ENCODE measurements at places on chromosomes 11 and 22.

- no peak for DNase-seq
Measured at GRCh38 chr11:72586321-72587090, 87.7 kb downstream of the PDE2A start.

GRCh38 chr11:109033627-109034338 is 368.9 kb downstream of the DDX10 start:
- DNase-seq: no peak

DNA sequence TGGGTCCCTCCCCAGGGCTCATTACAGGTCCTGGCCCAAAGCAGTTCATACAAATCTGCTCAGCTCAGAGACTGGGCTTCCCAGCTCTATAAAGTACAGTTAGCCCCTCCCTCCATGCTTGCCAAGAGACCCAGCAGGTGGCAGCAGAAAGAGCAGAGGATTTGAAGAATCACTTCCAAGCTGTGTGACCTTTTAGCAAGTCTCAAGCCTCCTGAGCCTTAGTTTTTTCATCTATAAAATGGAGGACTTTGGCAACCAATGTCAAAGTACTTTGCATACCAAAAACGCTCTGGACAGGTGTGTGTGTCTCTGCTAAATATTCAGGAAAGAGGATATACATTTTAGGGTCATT is 26.6 kb downstream of the RELT start:
- DNase-seq: no peak

DNA sequence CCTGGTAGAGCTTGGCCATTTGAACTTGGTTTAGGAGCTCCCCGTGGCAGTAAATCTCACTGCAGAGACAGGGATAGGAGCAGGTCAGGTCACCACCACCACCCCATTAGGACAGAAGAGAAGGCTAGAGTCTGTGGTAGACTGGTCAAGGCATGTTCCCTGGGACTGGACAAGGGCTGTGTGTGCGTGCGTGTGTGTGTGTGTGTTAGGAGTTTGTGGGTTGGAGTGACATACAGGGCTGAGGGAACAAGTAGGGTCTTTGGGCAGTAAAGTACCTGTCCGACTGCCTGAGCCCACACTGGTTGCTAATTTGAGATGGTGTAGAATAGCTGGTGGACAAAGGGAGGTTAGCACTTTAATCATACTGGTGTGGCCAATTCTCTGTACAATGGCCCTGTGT is 16.1 kb downstream of the TREH start:
- no peak for DNase-seq

GRCh38 chr11:19365743-19366410 is 125.1 kb upstream of the E2F8 start:
- no peak for DNase-seq

GRCh38 chr22:26573026-26573662 is 16.8 kb downstream of the TPST2 start:
- DNase-seq: no peak

DNA sequence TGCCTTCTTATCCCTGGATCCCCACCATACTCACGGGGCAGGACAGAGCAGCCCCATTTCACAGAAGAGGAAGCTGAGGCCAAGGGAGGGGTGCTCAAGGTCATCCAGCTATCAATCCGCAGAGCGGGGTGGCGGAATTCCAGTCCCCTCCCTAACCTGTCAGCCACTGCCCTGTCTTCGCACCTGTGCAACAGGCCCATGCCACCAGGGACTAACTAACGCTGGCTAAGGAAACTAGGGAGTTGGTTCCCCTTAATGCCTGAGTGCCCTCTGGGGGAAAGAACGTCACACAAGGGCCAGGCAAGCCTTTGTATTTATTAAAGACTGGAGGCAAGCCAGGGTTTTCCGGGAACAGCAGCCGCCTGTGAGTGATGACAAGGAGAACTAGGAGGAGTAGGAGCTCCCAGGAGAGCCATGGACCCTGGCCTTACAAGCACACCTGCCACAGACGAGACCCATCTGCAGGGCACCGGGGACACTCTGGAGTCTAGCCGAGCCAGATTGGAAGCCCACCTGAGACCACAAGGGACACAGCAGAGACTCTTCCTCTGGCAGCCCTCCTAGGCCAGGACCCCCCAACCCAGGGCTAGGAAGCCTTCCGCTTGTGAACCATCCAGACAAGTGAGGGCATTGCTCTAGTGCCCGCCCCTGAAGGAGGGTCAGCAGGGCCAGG is 64.4 kb downstream of the MYH9 start:
- no peak for DNase-seq

DNA sequence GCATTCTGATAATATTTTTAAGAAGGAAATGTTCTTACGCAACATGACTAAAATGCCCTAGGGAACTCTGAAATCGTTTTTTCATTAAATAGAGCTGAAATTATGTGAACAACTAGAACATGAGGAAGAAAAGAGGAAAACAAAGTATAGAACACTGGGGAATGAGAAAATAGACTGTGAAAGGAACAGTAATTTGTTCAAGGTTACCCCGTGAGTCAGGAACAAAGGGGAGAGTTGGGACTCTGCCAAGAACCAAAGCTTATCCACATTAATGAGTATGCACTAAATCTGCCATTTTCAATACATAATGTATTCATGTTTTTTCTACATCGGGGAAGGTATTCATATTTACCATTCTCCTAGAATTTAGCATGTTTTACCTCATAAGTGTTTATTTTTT is 961.8 kb upstream of the CCDC90B start:
- no peak for DNase-seq

DNA sequence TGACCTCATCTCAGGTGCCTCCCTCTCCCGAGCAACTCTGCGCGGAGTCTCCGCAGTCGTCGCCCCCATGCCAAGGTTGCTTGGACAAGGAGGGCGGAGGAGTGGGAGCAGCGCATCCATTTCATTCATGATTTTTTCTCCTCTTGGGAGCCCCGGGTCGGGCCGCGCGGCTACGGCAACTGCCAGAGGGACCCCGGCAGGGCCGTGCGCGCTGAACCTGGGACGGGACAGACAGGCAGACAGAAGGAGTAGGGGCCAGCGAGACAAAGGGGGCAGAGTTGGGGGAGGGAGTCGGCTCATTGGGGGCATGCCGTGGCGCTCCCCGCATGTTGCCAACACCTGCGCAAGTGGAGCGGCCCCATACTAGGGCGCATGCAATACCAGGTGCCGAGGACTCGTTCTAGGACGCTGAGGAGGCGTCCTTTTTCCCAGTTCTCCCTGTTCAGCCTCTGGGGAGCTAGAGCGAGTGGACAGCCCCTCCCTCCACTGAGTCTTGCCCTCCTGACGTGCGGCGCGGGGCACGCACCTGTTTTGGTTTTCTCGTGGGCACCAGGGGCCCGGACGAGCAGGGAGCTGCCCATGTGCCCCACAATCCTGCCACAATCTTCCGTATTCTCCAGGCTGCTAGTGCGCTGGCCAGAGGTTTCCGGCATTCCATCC is 501 bp upstream of the PTPN5 start:
- no peak for DNase-seq

DNA sequence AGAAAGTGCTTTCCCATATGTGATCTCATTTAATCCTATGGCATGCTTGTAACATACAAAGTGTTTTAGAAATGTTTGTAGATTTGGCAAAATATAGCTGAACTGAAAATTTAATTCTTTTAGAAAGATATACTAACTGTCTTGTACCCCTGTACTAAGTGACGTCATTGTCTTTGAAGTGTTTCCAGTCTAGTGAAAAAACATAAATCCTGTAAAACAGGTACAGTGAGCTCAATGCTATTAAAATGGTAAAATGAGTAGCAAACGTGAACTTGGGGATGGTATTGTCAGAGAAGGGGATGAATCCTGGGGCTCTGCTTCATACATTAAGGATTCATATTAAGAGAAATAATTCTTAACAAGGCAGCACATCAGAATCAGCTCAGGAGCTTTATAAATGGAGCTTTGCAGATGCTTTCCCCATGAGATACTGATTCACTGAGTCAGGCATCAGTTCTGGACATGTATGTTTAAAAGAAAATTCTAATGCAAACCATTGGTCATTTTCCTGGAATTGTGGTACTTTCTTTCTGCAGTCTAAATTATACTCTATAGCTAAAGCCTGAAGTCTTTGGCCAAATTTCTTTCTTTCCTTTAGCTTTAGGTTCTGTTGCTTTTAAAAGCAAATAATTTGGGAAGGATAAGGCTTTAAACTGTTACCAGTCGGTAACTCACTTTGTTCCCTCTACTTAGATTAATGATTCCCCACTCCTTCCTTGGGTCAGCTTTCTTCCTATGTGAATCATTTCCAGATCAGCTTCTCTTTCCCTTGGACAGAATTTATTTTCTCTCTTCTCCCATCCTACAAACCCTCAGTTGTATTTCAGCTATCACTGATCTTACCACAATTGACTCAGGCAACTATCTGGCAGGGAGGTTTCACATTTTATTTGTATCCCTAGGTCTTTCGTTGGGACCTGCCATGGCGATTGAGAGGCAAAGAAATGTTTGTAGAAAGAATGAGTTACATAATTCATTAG is 57.5 kb upstream of the DDI1 start:
- DNase-seq: no peak

GRCh38 chr22:42615092-42615859 is 593 bp upstream of the POLDIP3 start:
- DNase-seq: peak; percentile 85

GRCh38 chr11:10498022-10498400 is 42.9 kb downstream of the AMPD3 start:
- no peak for DNase-seq

DNA sequence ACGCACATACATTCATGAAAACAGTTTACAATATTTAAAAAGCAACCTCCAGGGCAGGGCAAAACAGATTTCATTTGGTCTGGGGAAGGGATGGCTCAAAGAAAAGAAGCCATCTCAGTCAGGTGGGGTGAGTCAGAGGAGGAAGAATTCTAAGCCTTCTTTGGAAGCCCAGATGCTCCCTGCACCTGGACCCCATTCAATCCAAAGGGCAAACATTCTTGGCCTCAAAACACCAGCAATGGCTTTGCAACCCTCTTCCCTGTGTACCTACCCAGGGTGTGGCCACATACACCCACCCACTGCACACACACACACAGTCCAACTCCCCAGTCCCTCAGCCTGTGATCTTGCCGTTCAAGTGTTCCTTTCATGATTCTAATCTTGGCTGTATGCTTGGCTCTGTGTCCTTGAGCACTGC is 2.0 kb downstream of the KCNE3 start:
- no peak for DNase-seq

- no peak for DNase-seq
Measured at GRCh38 chr11:104275992-104276391, 112.0 kb upstream of the PDGFD start.

GRCh38 chr22:18077087-18077638 is 627 bp upstream of the PEX26 start:
- no peak for DNase-seq

DNA sequence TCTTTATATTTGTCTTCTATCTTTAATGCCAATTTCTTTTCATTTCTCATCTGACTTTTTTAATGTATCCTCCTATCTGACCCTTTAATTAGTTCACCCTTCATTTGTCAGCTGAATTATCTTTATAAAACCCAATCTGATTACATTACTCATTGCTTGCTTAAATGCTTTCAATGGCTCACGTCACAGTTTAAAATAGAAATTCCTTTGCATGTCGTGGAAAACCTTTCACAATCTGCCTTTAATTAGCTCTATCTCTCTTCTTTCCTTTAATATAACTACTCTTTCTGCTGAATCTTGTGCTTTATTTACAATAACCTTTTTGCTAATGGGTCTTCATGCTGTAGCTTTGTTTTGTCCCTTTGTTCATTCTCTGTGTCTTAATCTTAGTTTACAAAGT is 125.7 kb downstream of the DYNC2H1 start:
- DNase-seq: no peak

- no peak for DNase-seq
Measured at GRCh38 chr11:134571301-134571700, 159.3 kb upstream of the B3GAT1 start.

DNA sequence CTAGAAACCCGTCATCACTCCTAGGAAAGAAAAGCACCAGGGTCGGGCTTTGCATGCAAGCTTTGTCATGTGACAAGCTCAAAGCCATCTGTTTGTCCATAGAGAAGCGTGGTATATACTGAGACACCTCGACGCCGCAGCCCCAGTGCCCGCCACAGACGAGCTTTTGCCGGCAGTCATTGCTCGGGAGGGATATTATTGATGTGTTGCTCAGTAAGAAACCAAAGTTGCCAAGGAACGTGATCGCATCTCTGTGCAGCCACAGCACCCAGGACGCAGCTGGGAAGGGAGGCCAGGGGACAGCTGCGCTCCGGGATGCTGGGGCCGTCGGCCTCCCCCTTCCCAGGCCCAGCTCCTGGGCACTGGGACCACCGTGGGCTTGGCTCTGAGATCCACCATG is 89.5 kb upstream of the KCNQ1OT1 start:
- no peak for DNase-seq

GRCh38 chr11:638631-639331 is 1.7 kb downstream of the DRD4 start:
- DNase-seq: no peak

DNA sequence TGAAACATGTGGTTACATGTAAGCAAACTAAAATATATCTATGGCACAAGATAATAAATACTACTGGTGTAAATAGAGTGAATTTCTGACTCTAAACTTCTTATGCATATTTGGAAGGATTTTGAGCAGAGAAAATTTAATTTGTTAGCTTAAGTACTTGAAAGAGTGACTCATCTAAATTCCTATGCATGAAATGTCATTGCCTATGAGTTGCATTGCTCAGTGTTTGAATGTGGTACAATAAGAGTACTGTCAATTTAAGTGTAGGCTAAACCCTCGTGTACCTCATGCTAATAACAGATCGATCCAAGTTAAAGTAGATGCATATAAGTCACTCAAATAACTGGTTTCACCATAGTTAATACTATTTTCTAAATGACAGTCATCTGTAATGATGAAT is 5.3 kb upstream of the CARD18 start:
- DNase-seq: no peak

GRCh38 chr22:23897320-23897719 is 3.1 kb downstream of the MIF start:
- DNase-seq: no peak

- no peak for DNase-seq
Measured at GRCh38 chr11:95222817-95223216, 8.2 kb downstream of the SESN3 start.

DNA sequence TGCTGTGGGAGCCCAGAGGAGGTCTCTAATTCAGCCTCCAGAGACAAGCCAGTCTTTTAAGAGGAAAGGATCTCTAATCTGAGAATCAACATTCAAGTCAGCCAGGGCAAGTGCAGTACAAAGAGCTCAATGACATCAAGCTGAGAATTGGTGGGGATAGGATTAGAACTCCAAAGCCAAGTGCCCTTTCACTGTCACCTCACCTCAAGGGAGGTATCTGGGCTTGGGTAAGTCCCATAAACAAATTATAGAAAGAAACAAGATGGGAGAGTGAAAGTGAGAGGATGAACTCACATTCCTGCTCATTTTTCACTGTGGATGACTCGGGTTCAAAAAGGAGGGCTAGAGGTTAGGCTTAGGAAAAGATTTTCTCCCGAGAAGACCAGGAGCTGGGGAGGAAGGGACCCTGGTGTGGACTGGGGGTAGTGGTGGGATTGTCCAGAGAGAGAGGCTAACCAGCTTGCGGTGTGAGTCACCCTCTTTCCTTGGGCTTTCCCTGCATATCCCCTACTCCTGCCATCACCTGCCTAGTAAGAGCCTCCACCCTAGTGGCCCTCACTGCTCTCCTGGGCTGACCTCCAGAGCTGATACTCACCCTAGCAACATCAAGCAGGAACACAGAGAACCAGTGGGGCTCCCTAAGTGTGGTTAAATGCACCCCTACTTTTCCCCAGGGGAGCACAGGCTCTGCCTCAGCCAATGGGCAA is 70.4 kb downstream of the RRM1 start:
- no peak for DNase-seq

Data from effector memory CD8-positive, alpha-beta T cell (primary cell).